ENCODE measurements at places on chromosomes 5 and 9.

GRCh38 chr5:59367791-59368394 is 525.6 kb downstream of the PDE4D start:
- DNase-seq = no peak

DNA sequence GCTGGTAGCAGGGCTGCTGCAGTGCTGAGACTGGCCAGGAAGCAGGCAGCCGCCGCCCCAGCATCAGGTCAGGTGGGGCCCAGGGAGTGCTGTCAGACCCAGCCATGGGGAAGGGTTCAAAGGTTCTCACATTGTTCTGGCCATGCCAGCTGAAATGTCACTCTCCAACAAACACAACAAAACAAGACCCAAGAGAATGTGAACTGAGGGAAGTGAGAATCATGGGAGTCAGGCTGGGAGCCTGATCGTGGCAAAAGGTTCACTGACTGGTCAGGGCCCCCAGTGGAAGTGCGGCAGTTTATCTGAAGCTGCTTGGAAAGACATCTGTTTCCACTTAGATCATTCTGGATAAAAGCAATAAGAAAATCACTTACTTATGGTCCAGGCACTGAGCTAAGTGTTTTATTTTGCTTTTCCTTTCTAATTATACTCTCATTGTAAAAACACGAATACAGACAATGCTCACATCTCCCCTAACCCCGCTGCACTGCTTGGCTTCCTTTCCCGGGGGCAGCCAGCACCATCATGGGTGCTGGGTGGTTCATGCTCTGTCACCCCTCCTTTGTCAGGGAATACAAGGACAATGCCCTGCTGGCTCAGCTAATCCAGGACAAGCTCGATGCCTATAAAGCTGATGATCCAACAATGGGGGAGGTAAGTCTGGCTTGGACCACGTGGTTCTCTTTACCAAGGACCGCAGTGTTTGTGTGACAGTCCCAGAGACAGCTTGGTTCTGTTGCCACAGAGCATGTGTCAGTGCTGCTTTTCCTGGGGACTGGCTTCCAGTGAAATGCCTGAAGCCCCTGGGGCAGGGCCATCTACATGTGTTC is 41.9 kb upstream of the CFAP157 start:
- DNase-seq = no peak

DNA sequence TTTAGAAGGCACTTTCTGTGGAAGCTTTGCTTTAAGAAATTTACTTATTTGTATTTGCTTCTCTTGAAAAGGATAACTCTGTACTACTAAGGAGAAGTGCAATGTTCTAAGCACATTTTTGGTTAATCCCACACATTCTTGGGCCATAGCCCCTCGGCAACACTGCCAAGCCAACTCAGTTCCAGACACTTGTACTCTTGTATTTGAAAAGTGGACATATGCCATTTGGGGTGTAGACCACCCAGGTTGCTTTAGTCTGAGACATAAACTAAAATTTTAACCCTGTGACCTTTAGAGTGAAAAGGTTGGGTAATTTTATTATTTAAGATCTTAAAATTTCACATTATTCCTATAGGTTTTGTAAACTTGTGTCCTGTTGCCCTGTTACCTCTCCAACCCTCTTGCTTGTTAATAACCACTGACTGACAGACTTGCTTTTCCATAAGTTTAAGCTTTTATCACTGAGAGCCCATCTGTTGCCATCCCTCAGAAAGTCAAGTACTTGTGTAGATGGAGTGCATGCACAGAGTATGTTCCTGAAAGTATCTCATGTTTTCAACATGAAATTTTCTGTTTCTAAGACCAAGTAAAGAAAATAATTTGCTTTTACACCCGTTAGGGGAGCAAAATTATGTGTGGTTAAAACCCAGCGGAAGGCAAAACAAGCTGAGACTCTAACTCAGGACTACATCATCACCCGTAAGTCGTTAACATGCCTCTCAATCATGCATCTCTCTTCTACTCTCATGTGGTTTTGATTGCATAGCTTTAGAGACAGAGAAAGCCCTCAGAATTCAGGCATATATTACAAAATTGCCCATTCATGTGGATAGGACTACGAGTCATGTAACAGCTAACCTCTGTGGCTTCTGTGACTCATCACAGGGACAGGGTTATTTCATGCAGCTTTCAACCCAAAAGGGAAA is 117.3 kb downstream of the GDNF start:
- DNase-seq = no peak

- DNase-seq = no peak
These were observed 79.4 kb downstream of the SLCO4C1 start for GRCh38 chr5:102216678-102217077.

- no peak for DNase-seq
These were observed 69.5 kb upstream of the ANXA1 start for GRCh38 chr9:73081979-73082657.

- no peak for DNase-seq
These were observed 24.6 kb upstream of the PANK3 start for GRCh38 chr5:168603746-168604145.

DNA sequence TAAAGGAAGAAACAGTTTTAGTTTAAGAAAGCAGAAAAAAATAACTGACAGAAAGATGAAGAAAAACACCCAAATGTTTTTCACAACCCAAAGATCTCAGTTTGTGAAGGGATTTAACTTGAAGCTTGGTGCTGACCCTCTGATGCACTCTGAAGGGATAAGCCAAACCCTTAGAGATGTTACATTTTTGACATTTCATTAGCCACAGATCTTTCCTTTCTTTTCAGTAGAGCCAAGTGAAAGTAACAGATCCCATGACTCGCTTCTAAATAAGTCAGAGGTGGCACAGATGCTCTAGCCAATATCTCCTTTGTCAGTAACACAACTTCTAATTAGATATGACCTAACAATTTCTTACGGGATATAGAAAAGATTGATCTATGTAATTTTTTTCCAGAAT is 394.5 kb upstream of the EDIL3 start:
- no peak for DNase-seq

GRCh38 chr5:39440958-39441624 is 16.3 kb upstream of the DAB2 start:
- DNase-seq = no peak

- DNase-seq = no peak
These were observed 1915.8 kb upstream of the CDH6 start for GRCh38 chr5:29277642-29278041.

- DNase-seq = no peak
These were observed 46.3 kb downstream of the FSTL4 start for GRCh38 chr5:133565993-133566392.

Data from C1 segment of cervical spinal cord (tissue), 14 donors.